ENCODE measurements at places on chromosomes 3 and 15. TPM values are rescaled to one million over a fixed set of nuclear protein-coding genes. Genes with fewer than 3 reads are reported as not detected.
A peak's percentile ranks its signal among the peaks of the same experiment; 100 is the strongest.

Gene ATP2B2
- 0.33 TPM for total RNA-seq

Gene CFAP161
- total RNA-seq = 0.24 TPM

Gene PML
- 24.6 TPM for total RNA-seq

Gene DCP1A
- 17.2 TPM for total RNA-seq

Gene GCNT3
- total RNA-seq = not detected

Gene OSTN
- 0.09 TPM for total RNA-seq

Gene LYZL4
- total RNA-seq = not detected

GRCh38 chr3:4281991-4282390, 21.2 kb upstream of the SETMAR start:
- H3K27ac ChIP-seq = no peak overlapping the region
- H3K4me1 ChIP-seq = no peaks in the 10 kb centered on the region
- H3K36me3 ChIP-seq = no peaks in the 10 kb centered on the region
- H3K27me3 ChIP-seq = no peaks in the 10 kb centered on the region
- H3K4me3 ChIP-seq = no peak overlapping the region

GRCh38 chr3:149468504-149469212, 5.8 kb upstream of the TM4SF4 start:
- no peaks in the 10 kb centered on the region for H3K27me3 ChIP-seq
- H3K4me1 ChIP-seq = peaks cover 5% of the 10 kb centered on the region
- H3K36me3 ChIP-seq = no peaks in the 10 kb centered on the region
- H3K4me3 ChIP-seq = no peak overlapping the region

DNA sequence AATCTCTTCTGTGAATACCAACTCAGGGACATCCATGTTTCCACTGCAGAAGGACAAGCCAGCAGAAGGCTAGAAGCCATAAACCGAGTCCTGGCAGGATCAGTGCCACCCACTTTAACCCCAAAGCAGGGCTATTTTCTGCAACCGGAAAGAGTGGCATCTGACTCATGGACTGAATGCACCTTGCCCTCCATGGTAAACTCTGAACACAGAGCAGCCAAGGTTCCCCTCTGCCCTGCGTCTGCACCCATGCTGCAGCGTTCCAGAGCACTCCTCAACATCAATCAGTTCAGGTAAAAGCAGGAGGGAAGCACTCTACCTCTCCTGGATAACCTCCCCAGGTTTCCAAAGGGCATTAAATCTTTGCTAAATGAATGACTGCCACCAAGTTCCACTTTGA, 801 bp upstream of the NGRN start:
- DNase-seq = no peak
- H3K4me1 ChIP-seq = no peaks in the 10 kb centered on the region
- peaks cover 21% of the 10 kb centered on the region for H3K36me3 ChIP-seq
- peak overlapping the region; percentile 95 for H3K4me3 ChIP-seq
- H3K27me3 ChIP-seq = no peaks in the 10 kb centered on the region
- peak overlapping the region; percentile 12 for H3K27ac ChIP-seq

GRCh38 chr3:193983846-193984818, 151.8 kb upstream of the HES1 start:
- H3K36me3 ChIP-seq = no peaks in the 10 kb centered on the region
- H3K4me1 ChIP-seq = no peaks in the 10 kb centered on the region
- H3K4me3 ChIP-seq = no peak overlapping the region
- no peak for DNase-seq

- 0 out of 2 replicates have a peak, but pooled peaks cover 2% of the 10 kb centered on the region for H3K4me1 ChIP-seq
- H3K4me3 ChIP-seq = peak overlapping the region; percentile 81
- peaks cover 12% of the 10 kb centered on the region for H3K36me3 ChIP-seq
- no peaks in the 10 kb centered on the region for H3K27me3 ChIP-seq
- H3K27ac ChIP-seq = peak overlapping the region; percentile 4
These were observed 611 bp upstream of the USP19 start for GRCh38 chr3:49121132-49121736.

DNA sequence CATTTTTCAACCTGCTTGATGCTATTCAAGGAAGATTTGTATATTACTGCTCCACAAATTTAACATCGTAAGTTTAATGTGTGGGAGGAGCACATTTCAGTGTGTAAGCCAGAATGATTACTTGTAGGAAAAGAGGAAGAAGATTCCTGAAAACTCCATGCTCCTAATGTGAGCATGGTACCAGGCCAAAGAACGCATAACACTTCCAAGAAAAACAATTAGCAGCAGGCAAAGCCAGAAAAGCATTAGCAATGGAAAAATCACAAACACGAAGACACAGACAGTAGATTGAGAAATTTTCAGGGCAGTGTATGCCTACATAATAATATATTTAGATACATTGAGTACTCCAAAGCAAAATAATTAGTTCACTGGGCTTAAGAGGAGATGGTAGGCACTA, 96.6 kb upstream of the CBLB start:
- no peak for DNase-seq
- H3K4me3 ChIP-seq = no peak overlapping the region
- H3K36me3 ChIP-seq = peaks cover 4% of the 10 kb centered on the region
- H3K27ac ChIP-seq = no peak overlapping the region
- no peaks in the 10 kb centered on the region for H3K4me1 ChIP-seq

DNA sequence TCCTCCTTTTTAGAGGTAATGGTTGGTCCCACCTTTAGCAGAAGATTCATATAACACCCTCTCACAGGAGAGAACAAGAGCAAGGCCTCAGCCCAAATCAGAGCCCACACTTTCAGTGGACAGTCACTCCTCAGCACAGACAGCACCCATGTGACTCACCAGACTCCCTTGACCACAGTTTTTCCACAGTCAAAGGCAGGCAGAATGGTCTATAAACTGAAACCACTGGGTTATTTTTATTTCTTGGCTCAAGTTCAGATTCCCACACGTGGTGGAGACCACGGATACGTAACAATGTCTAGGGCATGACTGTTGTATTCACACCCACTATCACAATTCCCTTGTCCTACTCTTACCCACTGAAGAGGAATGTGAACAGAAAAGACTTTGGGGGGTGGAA, 237.8 kb upstream of the UBE2E1 start:
- H3K4me3 ChIP-seq = no peak overlapping the region
- H3K36me3 ChIP-seq = peaks cover 8% of the 10 kb centered on the region
- no peaks in the 10 kb centered on the region for H3K4me1 ChIP-seq
- no peak overlapping the region for H3K27ac ChIP-seq
- DNase-seq = no peak
- no peaks in the 10 kb centered on the region for H3K27me3 ChIP-seq

DNA sequence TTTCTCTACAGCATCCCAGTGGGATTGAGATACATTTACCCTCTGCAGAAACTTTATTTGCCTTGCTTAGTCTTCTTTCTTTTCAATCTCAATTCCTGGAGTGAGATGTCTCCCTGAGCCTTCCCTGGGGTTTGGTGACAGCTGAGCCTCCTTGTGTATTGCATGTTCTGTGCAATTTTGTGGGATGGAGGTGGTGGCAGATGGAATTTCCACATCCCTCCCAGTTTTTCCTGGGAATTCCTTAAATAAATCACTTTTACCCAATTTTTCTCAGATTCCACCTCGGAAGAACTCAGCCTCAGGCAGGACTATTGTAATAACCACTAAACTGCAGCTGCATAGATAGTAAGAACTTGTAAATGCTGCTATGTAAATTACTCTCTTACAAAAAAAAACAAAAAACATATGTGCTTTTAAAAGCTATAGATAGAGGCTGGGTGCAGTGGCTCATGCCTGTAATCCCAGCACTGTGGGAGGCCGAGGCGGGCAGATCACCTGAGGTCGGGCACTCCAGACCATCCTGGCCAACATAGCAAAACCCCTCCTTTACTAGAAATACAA, 88.5 kb upstream of the ABHD17C start:
- no peaks in the 10 kb centered on the region for H3K36me3 ChIP-seq
- no peak for DNase-seq
- no peak overlapping the region for H3K27ac ChIP-seq
- H3K4me3 ChIP-seq = no peak overlapping the region
- peaks cover 2% of the 10 kb centered on the region for H3K4me1 ChIP-seq

- no peak overlapping the region for H3K27ac ChIP-seq
- H3K4me1 ChIP-seq = no peaks in the 10 kb centered on the region
- DNase-seq = no peak
- H3K36me3 ChIP-seq = no peaks in the 10 kb centered on the region
These were observed 12.0 kb downstream of the TTBK2 start for GRCh38 chr15:42908538-42908937.

DNA sequence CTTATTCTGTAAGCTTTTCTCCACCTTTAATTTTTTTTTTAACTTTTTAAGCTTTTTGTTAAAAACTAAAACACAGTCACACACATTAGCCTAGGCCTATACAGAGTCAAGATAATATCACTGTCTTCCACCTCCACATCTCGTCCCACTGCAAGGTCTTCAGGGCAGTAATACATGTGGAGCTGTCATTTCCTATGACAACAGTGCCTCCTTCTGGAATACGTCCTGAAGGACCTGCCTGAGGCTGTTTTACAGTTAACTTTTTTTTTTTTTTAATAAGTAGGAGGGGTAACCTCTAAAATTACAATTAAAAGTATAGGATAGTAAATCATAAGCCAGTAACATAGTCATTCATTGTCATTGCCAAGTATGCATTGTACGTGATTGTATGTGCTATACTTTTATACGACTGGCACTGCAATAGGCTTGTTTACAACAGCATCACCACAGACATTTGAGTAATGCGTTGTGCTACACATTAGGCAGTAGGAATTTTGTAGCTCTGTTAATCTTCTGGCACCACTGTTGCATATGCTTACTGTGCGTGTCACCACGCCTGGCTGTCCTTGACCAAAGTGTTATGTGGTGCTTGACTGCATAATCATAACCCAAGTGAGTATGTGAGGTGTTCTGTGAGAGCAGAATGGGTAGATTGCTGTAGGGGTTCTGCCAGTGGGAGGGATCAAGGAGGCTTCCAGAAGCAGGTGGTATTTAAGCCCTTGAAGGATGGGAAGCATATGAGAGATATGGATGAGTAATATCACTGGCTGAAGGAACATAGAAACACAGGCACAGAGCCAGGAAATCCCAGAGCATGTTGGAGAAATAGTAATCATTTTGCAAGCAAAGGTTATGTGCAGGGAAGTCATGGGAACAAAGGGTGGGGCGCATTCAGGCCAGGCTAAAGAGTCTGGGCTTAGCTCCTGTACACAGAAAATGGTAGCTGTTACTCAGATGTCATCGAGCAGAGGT, 18.3 kb downstream of the FBXO22 start:
- H3K27ac ChIP-seq = no peak overlapping the region
- peaks cover 36% of the 10 kb centered on the region for H3K36me3 ChIP-seq
- no peak overlapping the region for H3K4me3 ChIP-seq
- no peak for DNase-seq

DNA sequence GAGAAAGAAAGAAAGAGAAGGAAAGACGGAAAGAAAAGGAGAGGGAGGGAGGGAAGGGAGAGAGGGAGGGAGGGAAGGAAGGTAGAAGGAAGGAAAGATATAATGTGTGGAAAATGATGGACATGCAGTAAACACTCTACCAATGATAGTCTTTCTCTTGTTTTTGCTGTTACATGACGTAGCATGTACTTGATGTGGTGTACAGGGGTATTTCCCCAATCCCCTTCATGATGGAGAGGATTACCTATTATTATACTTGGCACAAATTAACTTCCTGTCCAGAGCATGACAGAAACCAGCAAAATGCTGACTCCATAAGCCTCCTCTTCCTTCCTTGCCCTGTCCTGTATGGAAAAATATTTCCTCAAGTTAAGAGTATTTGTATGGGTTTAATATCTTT, 124.4 kb downstream of the B3GALNT1 start:
- peaks cover 16% of the 10 kb centered on the region for H3K36me3 ChIP-seq
- H3K4me3 ChIP-seq = no peak overlapping the region
- DNase-seq = no peak
- H3K4me1 ChIP-seq = no peaks in the 10 kb centered on the region
- no peak overlapping the region for H3K27ac ChIP-seq
- H3K27me3 ChIP-seq = no peaks in the 10 kb centered on the region

DNA sequence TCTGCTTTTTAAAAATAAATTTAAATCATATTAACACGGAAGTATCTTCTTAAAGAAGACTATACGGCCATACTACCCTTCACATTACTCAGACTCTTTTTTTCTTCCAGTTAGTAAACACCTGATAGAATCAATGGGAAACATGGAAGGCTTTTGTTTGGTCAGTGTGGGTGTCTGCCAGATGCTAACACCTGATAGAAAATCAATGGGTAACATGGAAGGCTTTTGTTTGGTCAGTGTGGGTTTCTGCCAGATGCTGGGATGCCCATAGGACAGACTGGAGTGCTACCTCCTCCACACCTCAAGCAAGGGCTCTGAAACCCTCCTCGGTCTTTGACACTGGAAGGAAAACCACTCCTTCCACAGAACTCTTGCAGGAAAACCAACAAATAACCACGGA, 29.2 kb downstream of the HACL1 start:
- H3K4me3 ChIP-seq = no peak overlapping the region
- peaks cover 41% of the 10 kb centered on the region for H3K36me3 ChIP-seq
- no peak for DNase-seq
- no peaks in the 10 kb centered on the region for H3K27me3 ChIP-seq
- H3K27ac ChIP-seq = no peak overlapping the region
- no peaks in the 10 kb centered on the region for H3K4me1 ChIP-seq

- DNase-seq = peak; percentile 75
- H3K27me3 ChIP-seq = no peaks in the 10 kb centered on the region
- peaks cover 2% of the 10 kb centered on the region for H3K4me1 ChIP-seq
- H3K27ac ChIP-seq = no peak overlapping the region
These were observed 17.4 kb upstream of the MINDY4B start for GRCh38 chr3:150922611-150923010.

All from H9 (cell line).